ENCODE measurements at places on chromosomes 6 and 20. TPM values are rescaled to one million over a fixed set of nuclear protein-coding genes. Genes with fewer than 3 reads are reported as not detected.

GJA1 gene
- total RNA-seq = not detected

ZNF133 gene
- total RNA-seq = 9.2 TPM

SLC17A2 gene
- total RNA-seq = not detected

ADAT2 gene
- total RNA-seq = 27.0 TPM

DEFB132 gene
- not detected for total RNA-seq

NMBR gene
- total RNA-seq = not detected

GPSM3 gene
- 260 TPM for total RNA-seq

TRIM15 gene
- not detected for total RNA-seq

RIPPLY2 gene
- not detected for total RNA-seq

TOX2 gene
- total RNA-seq = 0.26 TPM

DEFB119 gene
- not detected for total RNA-seq

TSPYL4 gene
- total RNA-seq = 19.2 TPM

- peaks cover 2% of the 10 kb centered on the region for H3K36me3 ChIP-seq
- peaks cover 39% of the 10 kb centered on the region for H3K4me1 ChIP-seq
- peak overlapping the region; percentile 78 for H3K27ac ChIP-seq
Measured at GRCh38 chr6:14635195-14635594, 517.6 kb downstream of the CD83 start.

GRCh38 chr6:130307752-130308361 lies 58.0 kb upstream of the TMEM200A start:
- H3K4me3 ChIP-seq = no peak overlapping the region
- DNase-seq = no peak
- H3K27me3 ChIP-seq = peaks cover 3% of the 10 kb centered on the region
- H3K27ac ChIP-seq = no peak overlapping the region
- H3K4me1 ChIP-seq = peaks cover 8% of the 10 kb centered on the region

GRCh38 chr20:19976595-19977372 lies 40.4 kb upstream of the NAA20 start:
- DNase-seq = no peak
- peaks cover 2% of the 10 kb centered on the region for H3K4me1 ChIP-seq
- no peak overlapping the region for H3K4me3 ChIP-seq
- no peaks in the 10 kb centered on the region for H3K36me3 ChIP-seq

- DNase-seq = peak; percentile 39
- H3K27ac ChIP-seq = no peak overlapping the region
- peaks cover 7% of the 10 kb centered on the region for H3K27me3 ChIP-seq
- H3K4me1 ChIP-seq = peaks cover 13% of the 10 kb centered on the region
- H3K36me3 ChIP-seq = no peaks in the 10 kb centered on the region
Measured at GRCh38 chr6:11653028-11653583, 115.6 kb downstream of the TMEM170B start.

- H3K27me3 ChIP-seq = no peaks in the 10 kb centered on the region
- H3K27ac ChIP-seq = no peak overlapping the region
- no peak for DNase-seq
- H3K4me1 ChIP-seq = no peaks in the 10 kb centered on the region
- no peak overlapping the region for H3K4me3 ChIP-seq
Measured at GRCh38 chr6:83119742-83120300, 52.4 kb downstream of the DOP1A start.

- no peak overlapping the region for H3K27ac ChIP-seq
- H3K4me3 ChIP-seq = no peak overlapping the region
- no peak for DNase-seq
- H3K27me3 ChIP-seq = peaks cover 21% of the 10 kb centered on the region
- peaks cover 1% of the 10 kb centered on the region for H3K4me1 ChIP-seq
- H3K36me3 ChIP-seq = peaks cover 2% of the 10 kb centered on the region
Measured at GRCh38 chr6:13563009-13563408, 11.4 kb upstream of the SIRT5 start.

DNA sequence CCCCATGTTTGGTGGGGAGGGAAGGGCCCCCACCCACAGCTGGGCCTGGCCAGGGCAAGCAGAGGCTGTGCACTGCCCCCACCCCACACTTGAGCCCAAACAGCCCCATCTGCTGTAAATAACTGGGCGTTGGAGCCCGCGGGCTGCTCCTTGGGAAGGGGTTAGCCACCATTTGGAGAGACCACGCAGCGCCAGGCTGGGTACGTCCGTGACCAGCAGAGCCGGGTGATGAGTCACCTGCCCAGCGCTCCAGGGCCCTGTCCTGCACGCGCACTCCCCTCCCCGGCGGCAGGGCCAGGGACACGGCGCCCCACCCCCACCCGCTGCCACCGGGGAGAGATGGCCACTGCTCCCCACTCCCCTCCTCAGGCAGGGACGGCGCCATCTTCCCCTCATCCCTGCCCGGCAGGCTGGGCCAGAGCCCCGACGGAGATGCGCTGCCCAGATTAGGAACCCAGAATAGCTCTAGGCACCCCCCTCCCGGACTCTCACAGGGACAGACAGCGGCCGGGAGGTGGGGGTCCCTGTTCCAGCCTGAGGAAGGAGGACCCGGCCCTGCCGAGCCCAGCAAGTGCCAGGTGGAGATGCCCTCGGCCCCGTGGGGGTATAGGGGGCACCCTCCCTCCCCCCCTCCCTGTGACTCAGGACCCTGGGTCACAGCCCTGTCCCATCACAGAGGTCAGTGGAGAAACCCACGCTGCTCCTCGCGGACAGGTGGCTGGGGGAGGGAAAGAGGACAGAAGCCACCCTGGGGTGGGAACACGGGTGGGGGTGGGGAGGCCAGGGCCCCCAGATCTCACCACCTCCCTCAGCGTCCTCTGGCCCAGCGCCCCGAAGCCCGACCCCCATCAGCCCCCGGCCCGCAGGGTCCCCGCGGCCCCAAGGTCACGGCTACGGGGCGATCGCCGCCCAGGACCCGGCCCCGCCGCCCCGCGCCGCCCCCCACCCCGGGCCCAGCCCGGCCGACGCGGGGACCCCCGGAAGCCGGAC lies 642 bp downstream of the EEF1A2 start:
- no peak overlapping the region for H3K27ac ChIP-seq

DNA sequence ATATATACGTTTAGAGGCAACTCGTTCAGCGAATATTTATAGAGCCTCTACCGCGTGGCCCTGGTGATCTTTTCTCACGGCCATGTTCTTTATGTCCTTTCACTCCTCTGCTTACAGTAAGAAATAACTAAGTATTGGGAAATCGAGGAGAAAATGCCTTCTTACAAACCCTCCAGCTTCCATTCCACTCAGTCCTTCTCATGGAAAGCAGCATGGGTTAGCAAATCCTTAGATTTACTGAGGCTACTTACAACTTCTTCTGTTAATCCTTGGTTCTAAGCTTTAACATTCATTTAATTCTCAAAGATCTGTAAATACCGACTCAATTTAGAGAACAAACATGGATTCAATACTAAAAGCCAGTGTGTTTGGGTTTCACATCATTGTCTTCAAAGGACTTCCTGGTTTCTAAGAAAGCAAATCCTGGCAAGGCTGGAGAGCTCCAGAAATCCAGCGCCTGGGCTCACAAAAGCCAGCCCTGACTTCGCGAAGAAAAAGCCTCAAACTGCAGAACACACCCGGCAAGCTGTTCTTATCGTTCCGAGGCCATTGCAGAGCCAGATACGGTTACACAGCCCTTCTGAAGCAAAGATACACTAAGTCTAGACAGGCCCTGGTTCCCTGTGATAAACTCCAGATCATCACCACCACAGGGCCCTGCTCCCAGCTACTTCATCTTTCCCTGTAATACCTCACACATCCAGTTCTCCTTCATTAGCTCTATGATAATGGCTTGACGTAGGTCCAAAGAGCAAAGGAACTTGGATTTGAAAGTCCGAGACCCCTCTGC lies 19.2 kb downstream of the AGPAT4 start:
- no peak for DNase-seq
- no peaks in the 10 kb centered on the region for H3K36me3 ChIP-seq
- H3K27me3 ChIP-seq = no peaks in the 10 kb centered on the region
- no peak overlapping the region for H3K4me3 ChIP-seq

- peaks cover 4% of the 10 kb centered on the region for H3K36me3 ChIP-seq
- no peak overlapping the region for H3K27ac ChIP-seq
- H3K4me1 ChIP-seq = peaks cover 33% of the 10 kb centered on the region
- H3K27me3 ChIP-seq = no peaks in the 10 kb centered on the region
- no peak for DNase-seq
Measured at GRCh38 chr6:10687582-10687981, 6.8 kb downstream of the C6orf52 start.

GRCh38 chr20:3276680-3277015 lies 37.7 kb upstream of the SLC4A11 start:
- H3K27ac ChIP-seq = no peak overlapping the region
- H3K36me3 ChIP-seq = no peaks in the 10 kb centered on the region
- H3K27me3 ChIP-seq = no peaks in the 10 kb centered on the region
- DNase-seq = no peak
- H3K4me3 ChIP-seq = no peak overlapping the region
- H3K4me1 ChIP-seq = no peaks in the 10 kb centered on the region

DNA sequence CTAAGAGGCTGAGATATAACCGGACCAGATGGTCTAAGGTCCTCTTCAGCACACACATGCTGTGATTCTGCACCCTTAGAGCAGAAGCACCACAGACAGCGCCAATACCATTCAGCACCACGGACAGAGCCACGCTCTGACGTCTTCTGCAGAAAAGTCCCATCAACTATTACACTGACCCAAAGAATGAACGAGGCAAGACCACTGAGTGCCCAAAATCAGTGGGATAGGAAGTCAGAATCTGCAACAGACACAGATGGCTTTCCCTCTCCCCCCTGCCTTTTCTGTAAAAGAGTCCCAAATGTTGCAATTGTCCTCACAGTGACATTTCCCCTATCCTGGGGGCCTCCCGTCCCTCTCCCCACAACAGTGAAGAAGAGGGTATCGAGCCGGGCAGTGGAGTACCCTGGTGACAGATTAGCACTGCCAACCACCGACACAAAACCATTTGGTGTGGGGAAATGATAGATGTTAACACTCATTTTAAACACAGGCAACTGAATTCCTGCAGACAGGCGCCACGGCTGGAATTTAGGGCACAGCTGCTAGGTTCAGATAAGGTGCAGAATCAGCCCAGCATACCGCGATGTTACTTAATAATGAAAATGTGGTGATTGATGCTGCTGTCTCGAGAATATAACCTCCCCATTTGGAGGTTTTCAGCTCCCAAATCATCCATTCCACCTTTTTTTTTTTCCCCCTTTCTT lies 66.6 kb upstream of the CTNNBL1 start:
- H3K4me3 ChIP-seq = no peak overlapping the region
- peaks cover 11% of the 10 kb centered on the region for H3K27me3 ChIP-seq
- H3K27ac ChIP-seq = no peak overlapping the region
- no peaks in the 10 kb centered on the region for H3K4me1 ChIP-seq
- H3K36me3 ChIP-seq = no peaks in the 10 kb centered on the region
- DNase-seq = peak; percentile 62

GRCh38 chr20:56634735-56635385 lies 5.8 kb downstream of the TFAP2C start:
- H3K4me1 ChIP-seq = no peaks in the 10 kb centered on the region
- no peak for DNase-seq
- H3K27me3 ChIP-seq = peaks cover 56% of the 10 kb centered on the region
- H3K4me3 ChIP-seq = no peak overlapping the region

DNA sequence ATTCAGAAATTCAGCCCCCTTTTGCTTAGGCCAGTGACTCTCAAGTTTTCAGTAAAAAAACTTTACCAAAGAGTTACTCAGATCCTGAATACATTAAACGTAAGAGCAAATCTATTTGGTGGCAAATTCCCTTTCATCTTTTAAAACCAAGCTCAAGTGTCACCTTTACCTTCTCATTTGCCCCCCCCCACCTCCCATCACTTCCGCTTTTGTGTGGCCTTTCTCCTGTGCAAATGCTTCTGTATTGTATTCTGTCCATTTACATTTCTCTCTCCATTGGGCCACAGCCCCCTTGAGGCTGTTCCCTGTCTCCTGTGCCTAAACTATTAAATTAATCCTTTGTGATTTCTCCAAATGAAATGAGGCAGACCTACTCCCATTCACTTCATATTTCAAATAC lies 1.9 kb downstream of the NOL7 start:
- H3K36me3 ChIP-seq = peaks cover 15% of the 10 kb centered on the region
- H3K4me3 ChIP-seq = peak overlapping the region; percentile 98
- no peaks in the 10 kb centered on the region for H3K27me3 ChIP-seq
- DNase-seq = no peak

GRCh38 chr6:131519670-131520436 lies 53.2 kb upstream of the ARG1 start:
- H3K4me3 ChIP-seq = peak overlapping the region; percentile 4
- peak overlapping the region; percentile 39 for H3K27ac ChIP-seq
- H3K36me3 ChIP-seq = peaks cover 3% of the 10 kb centered on the region
- no peaks in the 10 kb centered on the region for H3K27me3 ChIP-seq
- peak; percentile 41 for DNase-seq

- no peak for DNase-seq
- H3K4me3 ChIP-seq = no peak overlapping the region
- H3K4me1 ChIP-seq = no peaks in the 10 kb centered on the region
- H3K27ac ChIP-seq = no peak overlapping the region
- no peaks in the 10 kb centered on the region for H3K36me3 ChIP-seq
- no peaks in the 10 kb centered on the region for H3K27me3 ChIP-seq
Measured at GRCh38 chr6:49909563-49909962, 43.2 kb upstream of the CRISP1 start.

DNA sequence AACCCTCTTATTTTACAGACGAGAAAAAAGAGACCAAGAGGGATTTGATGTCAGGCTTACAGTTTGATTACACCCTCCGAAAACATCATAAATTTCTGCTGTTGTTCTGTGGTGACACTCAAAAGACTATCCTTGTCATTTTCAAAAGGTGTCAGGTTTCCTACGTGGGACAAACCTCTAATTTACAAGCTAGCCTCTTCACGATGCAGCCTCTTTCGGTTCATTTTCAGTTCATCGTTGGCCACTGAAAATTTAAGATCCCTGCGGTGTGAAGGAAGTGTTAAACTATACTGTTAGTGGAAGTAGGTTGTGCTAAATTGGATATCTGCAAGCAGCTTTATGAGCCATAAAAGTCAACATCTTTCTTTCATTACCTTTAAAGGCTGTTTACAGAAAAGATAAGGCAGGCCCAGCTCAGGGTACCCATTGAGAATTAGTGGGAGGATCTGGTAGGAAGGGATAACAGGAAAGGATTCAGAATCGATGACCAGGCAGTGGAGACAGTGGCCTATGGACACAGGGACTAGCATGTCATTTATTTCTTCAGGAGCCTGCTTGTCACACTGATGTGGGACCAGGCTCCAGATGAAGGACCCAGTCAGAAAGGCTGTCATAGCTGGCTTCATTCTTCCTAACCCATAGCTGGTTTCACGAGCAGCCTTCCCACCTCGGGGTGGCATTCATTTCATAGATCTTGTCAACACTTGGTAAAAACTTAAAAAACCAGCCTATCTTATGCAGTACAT lies 329.1 kb upstream of the SOX4 start:
- no peak overlapping the region for H3K27ac ChIP-seq
- no peak for DNase-seq
- H3K4me1 ChIP-seq = peaks cover 4% of the 10 kb centered on the region
- no peak overlapping the region for H3K4me3 ChIP-seq

DNA sequence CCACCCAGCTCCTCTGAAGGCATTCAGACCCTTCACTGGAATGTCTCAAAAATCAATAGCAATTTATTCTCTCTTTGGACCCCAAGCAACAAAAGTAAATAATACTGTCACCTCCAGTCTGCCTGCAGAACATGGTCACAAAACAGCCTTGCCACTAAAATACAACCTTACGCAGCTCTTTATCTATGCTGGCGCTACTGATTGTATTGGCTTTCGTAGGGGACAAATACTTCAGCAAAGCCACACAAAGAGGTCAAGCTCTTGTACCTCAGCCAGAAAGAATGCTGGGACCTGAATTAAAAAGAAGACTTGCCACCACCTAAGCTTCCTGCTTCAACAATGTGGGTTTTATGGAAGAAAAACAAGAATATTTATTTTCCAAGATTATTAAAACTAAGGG lies 57.2 kb downstream of the PRKN start:
- H3K27me3 ChIP-seq = no peaks in the 10 kb centered on the region
- DNase-seq = no peak
- H3K4me1 ChIP-seq = peaks cover 2% of the 10 kb centered on the region
- no peak overlapping the region for H3K4me3 ChIP-seq
- peaks cover 1% of the 10 kb centered on the region for H3K36me3 ChIP-seq

Measured in activated naive CD8-positive, alpha-beta T cell treated with anti-CD3 and anti-CD28 coated beads, Interleukin-2, amount 10 ng/mL, durations not matched to agents 7 days and 5 days (primary cell).